Activated CD8-positive, alpha-beta T cell treated with anti-CD3 and anti-CD28 coated beads for 36 hours (primary cell): ENCODE measurements at places on chromosomes 6 and 20. TPM values are rescaled to one million over a fixed set of nuclear protein-coding genes. Genes with fewer than 3 reads are reported as not detected.

- peaks cover 1% of the 10 kb centered on the region for H3K27me3 ChIP-seq
- no peak overlapping the region for H3K4me3 ChIP-seq
- H3K36me3 ChIP-seq = no peaks in the 10 kb centered on the region
- H3K27ac ChIP-seq = no peak overlapping the region
- DNase-seq = no peak
- H3K4me1 ChIP-seq = no peaks in the 10 kb centered on the region
These were observed 34.7 kb downstream of the KCNK17 start for GRCh38 chr6:39279539-39279938.

DNA sequence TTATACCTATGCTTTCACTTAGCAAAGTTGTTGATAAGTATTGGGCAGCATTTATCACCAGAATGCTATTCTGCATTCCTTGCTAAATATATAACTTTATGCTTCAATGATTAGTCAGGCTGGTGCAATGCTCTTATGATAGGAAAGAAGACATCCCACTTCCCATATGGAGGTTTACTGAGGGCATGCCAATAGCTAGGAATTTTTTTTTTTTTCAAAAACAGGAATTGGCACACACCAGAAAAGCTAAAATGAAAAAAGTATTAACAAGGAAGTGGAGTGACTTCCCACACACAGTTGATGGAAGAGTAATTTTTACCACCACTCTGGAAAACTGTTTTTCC, 90.8 kb downstream of the FRK start:
- DNase-seq = no peak
- H3K4me3 ChIP-seq = no peak overlapping the region
- H3K4me1 ChIP-seq = no peaks in the 10 kb centered on the region
- H3K27me3 ChIP-seq = no peaks in the 10 kb centered on the region
- no peaks in the 10 kb centered on the region for H3K36me3 ChIP-seq

- no peaks in the 10 kb centered on the region for H3K27me3 ChIP-seq
- no peak for DNase-seq
These were observed 31.9 kb upstream of the FAM83D start for GRCh38 chr20:38894091-38894847.

The DNAJC5 gene
- total RNA-seq = 32.5 TPM

The DLK2 gene
- total RNA-seq = 1.0 TPM

The NKX2-2 gene
- not detected for total RNA-seq

The HUS1B gene
- total RNA-seq = 0.40 TPM
